ENCODE measurements at places on chromosomes 4 and X.

GRCh38 chr4:186918466-186918865 is 194.8 kb upstream of the FAT1 start:
- DNase-seq: no peak

DNA sequence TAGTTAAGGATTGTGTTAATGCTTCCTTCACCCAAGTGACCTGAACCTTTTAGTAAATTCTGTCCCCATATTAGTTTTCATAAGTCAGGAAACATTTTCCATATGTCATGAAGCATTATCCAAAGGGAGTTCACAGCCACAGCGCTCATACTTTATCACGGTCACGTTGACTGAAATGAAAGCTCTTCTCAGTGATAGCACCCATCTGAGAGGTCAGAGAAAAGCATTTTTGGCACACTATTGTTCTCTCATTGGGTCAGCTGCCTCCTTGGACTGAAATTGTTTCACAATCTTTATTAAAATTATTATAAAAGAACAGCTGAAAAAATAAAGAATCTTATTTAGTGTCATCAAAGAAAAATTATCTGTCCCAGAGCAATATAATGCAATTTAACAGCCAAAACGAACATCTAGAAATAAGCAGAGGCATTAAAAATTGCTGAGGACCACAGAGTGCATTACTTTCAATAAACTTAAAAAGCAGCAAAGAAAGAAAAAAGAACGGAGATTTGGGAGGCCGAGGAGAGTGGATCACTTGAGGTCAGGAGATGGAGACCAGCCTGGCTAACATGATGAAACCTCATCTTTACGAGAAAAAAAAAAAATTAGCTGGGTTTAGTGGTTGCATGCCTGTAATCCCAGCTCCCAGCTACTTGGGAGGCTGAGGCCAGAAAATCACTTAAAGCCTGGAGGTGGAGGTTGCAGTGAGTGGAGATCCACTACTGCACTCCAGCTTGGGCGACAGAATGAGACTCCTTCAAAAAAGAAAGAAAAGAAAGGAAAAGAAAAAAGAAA is 680.8 kb upstream of the FAM241A start:
- DNase-seq: no peak

DNA sequence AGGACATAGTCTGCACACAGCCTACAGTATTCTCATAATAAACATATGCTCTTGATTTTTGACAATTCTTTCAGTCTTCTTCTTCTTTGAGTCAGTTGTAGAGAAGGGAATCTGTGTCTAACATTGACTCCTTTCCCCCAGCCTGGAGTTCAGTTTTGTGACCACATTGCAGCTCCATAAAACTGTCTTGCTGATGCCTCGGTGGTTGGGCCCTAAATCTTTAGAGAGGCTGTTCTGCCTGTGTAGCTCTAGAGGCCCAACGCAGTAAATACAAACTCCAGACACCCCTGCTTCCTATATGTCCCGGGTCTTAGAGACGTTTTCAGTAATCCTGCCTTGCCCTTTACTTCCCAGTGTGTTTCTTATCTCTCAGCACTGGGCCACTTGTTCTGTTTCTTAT is 639.5 kb upstream of the AADAT start:
- DNase-seq: no peak

GRCh38 chr4:145944886-145945285 is 6.3 kb upstream of the ZNF827 start:
- DNase-seq: no peak

DNA sequence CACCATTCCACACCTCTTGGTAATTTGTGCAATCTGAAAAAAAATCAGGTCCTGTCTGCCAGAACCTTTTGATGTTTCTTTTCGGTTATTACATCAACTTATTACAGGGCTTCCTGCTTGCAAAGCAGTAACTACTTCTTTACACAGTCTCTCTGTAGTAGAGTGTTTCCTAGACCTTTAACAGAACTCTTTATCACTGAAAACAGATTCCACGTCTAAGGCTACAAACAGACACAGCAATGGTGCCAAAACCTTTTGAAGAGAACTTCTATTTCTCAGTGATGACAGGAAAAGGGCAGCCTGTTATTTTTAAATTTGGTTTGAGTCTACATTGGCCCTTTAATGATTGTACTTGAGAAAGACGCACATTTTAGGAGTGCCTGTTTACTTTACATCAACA is 713.5 kb upstream of the GRID2 start:
- DNase-seq: no peak

DNA sequence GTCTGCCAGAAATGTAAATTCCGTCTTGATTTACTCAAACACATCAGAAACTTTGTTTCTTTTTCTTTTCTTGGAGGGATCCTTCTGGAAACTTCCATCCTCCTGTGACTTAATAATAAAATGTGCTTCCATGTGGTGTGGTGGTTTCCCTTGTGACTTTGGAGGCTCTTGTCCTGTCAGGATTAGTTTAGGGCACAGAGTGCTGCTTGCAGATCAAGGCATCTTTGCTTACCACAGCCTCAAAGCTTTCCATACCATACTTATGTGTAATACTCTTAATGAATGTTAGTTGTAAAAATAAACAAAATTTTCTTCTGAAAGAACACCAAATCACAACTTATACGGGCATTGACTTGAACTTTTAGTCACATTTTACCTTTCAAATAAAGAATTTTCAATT is 27.4 kb downstream of the GBA3 start:
- no peak for DNase-seq

DNA sequence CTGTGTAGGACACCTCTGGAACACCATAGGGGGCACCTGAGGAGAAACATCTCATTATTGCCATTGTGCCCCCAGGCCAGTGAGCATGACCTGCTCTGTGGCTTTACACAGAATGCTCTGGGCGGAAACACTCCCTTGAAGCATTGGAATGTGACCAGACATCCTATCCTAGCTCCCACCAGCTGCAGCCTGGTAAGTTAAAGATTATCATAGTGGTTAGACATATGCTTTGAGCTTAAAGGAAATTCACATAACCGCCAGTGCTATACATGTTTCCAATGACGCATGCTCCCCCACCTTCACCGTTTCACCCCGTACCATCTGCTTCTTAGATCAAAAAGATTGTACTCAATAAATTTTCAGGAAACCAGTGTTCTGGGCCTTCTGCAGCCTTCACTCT is 217.7 kb upstream of the CENPE start:
- DNase-seq: no peak

GRCh38 chr4:140807491-140808252 is 51.5 kb upstream of the TBC1D9 start:
- peak; percentile 6 for DNase-seq
